Nucleus accumbens (tissue), 56 donors: ENCODE measurements at places on chromosomes 16 and 17.

DNA sequence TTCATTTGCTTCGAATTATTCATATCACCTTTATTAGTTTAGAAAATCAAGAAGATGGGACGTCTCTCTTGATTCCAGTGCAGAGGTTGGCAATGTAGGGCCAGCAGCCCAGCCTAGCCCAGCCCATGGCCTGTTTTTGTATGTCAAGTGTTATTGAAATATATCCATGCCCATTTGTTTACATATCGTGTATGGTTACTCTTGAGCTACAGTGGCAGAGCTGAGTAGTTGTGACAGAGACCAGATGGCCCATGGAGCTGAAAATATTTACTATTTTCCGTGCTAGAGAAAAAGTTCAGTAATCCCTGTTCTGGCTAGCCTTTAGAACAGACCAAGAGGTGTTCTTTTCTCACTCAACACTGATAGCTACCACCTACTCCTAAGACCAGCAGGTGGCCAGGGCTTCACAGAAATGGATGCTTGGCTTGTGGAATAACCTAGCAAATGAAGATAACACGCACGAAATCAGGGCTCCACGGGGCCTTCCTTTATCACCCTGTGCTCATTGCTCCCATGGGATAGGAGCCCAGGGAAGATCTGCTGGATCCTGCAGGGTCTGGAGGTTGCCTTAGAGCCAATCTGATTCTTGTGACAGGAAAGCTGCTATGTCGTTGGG lies 123.2 kb upstream of the ANKFN1 start:
- no peak for DNase-seq

DNA sequence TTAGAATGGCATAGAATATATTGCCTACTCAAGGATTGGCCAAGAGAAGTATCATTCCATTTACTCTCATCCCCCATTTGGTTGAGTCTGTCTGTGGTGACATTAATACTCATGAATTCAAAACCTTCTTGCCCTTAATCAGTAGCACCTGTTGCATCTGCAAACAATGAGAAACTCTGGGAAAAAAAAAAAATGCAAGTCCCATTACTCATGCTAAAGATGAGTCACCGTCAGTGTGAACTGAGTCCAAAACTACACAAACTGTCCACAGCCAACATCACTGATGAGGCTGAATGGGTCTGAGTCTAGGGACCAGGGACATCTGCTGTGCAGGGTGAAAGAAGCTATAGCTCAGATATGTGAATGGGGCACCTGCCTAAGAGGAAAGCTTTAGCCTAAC lies 96.9 kb upstream of the ADAMTS18 start:
- DNase-seq: no peak

GRCh38 chr16:67939507-67940445 lies 3.1 kb upstream of the PSMB10 start:
- no peak for DNase-seq

DNA sequence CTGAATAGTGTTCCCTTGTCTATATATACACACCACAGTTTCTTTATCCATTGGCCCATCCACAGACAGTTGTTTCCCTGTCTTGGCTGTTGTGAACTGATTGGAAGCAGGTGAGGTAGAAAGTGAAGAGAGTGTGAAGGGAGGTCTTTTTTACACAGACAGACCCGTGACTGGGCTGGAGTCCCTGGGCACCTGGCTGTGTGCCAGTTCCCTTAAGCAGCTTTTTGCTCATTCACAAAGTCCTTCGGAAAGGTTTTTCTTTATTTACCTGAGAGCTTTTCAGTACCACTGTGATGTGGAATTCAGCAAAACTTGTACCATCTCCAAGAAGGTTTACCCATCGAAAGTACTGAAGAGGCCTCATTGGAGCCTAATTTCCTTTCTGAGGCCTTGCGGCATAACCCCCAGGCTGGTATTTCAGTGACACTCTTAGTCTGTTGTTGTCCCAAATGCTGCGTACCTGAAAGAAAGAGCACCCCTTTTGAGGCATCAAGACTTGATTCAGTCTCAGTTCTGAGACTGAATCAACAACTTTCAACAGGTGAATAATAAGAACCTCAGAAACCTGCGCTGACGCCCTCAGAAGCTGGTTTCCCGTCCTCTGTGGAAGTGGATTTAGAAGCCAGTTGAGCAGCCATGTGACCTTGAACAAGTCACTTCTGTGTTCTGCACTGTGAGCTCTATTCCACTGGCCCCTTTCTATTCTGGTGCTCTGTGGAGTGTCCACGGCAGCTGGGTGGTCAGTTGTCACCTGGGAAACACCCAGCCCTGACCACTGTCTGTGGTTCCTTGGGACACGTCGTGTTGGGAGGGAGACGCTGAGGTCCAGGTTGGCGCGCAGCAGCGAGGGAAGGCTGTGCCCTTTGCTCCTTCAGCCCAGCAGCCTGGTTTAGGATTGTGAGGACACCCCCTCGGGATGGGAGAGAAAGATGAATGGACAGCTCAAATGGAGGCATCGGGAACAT lies 53.9 kb upstream of the CRISPLD2 start:
- DNase-seq: no peak

- DNase-seq: no peak
Observed at GRCh38 chr16:75506574-75506973, 11.3 kb upstream of the CHST6 start.

DNA sequence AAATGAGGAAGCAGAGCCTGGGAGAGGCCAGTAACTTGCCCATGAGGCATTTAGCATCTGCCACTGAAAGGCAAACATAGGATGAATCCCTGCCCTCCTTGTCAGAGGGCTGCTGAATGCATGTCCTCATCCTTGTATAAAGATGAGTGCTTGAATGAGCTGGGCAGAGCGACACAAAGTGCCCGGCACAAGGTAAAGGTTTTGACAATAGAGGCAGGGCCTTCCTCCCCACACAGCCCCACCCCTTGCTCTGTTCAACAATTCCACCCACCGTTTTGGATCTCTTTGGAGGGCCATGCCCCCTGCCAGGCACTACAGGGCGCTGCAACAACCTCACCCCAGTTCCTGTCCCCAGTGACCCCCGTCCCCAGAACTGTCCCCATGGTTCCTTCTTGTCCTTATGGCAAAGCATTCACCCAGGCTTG lies 1.4 kb upstream of the KRT19 start:
- no peak for DNase-seq

- peak; percentile 62 for DNase-seq
Observed at GRCh38 chr17:3647769-3648555, 11.4 kb downstream of the CTNS start.

DNA sequence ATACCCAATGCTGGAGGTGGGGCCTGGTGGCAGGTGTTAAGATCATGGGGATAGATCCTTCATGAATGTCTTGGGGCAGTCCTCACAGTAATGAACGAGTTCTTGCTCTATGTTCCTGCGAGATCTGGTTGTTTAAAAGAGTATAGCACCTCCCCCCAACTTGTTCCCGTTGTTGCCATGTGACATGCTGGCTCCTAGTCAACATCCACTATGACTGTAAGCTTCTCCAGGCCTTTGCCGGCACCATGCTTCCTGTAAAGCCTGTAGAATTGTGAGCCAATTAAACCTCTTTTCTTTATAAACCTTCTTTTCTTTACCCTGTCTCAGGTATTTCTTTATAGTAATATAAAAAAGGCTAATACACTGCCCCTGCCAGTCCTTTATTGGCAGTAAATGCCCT lies 33.3 kb downstream of the RANBP10 start:
- no peak for DNase-seq

- no peak for DNase-seq
Observed at GRCh38 chr16:2498531-2499253, 15.1 kb upstream of the ATP6V0C start.

DNA sequence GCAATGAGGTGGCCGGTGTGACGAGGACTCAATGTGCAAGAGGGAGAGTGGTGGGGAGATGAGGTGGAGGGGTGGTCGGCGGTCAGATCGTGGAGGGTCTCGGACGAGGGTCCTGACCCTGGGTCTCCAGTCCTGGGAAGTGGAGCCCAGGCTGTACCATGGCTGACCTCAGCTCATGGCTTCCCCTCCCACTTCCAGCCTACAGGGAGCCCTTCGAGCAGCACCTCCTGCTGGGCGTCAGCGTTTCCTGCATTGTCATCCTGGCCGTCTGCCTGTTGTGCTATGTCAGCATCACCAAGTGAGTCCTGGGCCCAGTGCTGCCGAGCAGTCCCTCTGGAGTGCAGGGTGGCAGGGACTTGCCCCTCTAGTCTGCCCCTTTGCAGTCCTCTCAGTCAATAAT lies 41.8 kb downstream of the IL4R start:
- no peak for DNase-seq

GRCh38 chr16:83513008-83513755 lies 294.6 kb upstream of the HSBP1 start:
- DNase-seq: no peak

DNA sequence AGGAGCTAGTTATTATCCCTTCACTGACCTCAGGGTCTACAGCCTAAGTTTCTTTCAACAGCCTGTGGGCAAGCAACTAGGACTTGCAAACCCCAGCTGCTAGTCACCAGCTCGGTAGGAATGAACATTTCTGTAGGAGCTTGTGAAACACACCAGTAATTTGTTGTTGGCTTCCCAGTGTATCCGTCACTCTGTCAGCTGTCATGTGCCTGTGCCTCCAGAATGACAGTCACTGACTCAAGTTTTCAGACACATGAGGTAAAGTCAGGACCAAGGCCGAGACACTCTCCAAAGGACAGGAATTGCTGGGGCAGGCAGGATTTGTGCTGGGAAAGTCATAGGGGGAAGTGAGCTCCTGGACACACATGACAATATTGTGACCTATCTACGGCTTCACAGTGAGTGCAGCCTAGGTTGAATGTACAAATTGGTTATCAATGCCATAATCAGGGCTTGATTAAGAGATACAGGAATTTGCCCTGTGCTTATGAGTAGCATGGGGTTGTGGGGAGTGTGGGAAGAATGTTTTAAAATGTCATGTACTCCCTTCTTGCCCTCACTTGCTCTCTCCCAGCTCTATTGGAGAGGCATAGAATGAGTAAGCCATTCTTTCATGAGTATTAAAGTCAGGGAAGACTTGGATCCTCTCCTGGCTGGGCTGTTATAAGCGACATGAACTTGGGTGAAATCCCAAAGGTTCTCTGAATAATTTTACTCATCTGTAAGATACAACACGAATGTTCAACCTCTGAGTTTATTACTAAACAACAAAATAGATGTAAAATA lies 391.4 kb downstream of the UTP18 start:
- DNase-seq: no peak

- DNase-seq: no peak
Observed at GRCh38 chr16:263182-263774, 12.5 kb downstream of the RGS11 start.

- no peak for DNase-seq
Observed at GRCh38 chr16:400061-400591, 1.6 kb upstream of the DECR2 start.

DNA sequence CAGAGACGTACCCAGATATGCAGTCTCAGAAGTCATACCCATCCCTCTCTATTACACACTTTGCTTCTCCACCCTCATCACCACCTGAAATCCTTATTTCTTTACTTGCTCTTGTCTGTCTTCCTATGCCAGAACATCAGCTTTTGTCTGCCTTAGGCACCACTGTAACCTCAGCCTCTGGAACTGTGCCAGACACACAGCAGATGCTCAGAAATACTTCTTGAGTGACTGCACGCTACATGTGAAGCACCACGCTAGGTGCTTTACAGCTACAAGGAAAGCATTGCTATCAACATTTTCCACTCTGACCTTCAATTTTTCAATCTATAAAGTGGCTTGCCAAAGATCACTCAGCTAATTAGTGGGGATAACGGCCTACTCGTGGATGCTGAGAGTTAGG lies 226.8 kb downstream of the CHD9NB start:
- DNase-seq: no peak

DNA sequence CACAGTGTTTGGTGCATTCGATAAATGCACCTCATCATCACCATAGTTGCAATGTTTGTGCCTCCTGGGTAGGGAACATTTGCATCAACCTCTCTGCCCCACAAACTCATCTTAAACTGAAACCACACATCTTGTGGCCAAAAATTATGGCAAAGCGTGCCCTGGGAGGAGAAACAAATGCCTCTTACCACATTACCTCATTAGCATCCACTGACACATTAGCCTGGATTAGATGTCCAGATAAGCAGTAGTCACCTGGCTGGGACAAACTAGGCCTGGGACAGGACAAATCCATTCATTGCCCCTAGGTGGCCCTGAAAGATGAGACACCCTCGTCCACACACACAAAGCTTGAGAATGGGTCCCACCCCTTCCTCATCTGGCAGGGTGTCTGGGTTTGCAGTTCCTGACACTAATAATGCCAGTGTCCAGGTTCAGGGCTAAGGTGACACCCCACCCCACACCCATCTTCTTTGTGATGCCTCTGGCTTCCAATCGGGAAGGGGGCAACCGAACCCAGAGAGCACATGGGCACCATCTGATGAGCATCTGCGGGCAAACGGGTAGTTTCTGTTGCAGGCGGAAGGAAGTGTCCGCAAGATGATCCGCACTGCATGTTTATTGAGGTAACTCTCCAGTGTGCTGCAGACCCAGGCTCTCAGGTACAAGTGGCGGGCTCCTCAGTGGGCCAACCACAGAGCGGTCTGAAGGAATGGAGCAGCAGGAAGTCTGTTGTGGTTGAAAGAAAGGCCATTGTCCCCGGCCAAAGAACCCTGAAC lies 8.6 kb downstream of the XYLT1 start:
- no peak for DNase-seq

DNA sequence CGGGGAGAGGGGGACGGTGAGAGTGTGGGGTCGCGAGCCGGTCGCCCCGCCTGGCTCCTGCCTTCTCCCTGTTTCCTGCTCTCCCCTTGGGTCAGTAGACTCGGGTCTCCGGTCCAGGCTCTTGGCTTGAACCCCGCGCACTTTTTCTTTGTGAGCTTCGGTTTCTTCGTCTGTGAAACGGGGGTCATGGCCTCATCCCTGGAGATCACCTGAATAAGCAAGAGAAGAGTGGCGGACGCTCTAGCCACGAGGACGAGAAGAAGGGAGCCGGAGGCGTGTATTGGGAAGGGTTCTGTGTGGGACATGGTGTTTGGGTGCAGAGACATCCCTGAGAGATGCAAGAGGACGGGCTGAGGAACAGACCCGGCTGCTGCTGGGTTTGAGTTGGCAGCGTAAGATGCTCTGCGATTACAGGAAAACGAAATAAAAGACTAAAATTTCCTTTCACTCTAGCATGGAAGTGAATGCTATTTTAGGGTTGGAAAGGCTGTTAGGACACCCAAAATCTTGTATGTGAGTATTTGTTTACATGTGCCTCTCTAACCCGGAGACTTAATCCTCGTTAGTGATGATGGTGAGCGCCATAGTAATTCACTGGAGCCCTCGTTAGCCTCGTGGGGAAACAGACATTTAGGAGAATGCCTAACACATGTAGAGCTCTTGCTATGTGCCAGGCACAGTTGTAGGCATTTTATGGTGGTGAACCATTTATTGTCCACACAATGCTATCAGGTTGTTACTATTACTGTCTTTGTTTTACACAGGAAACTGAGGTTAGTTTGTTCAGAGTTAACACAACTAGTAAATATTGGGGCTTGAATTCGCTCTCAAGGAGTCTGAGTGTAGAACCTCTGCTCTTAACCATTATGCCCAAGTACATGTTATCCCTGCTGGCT lies 646 bp downstream of the KIF22 start:
- DNase-seq: no peak
